NCI-H2081 (cell line): ENCODE measurements at places on chromosomes 4 and X.

DNA sequence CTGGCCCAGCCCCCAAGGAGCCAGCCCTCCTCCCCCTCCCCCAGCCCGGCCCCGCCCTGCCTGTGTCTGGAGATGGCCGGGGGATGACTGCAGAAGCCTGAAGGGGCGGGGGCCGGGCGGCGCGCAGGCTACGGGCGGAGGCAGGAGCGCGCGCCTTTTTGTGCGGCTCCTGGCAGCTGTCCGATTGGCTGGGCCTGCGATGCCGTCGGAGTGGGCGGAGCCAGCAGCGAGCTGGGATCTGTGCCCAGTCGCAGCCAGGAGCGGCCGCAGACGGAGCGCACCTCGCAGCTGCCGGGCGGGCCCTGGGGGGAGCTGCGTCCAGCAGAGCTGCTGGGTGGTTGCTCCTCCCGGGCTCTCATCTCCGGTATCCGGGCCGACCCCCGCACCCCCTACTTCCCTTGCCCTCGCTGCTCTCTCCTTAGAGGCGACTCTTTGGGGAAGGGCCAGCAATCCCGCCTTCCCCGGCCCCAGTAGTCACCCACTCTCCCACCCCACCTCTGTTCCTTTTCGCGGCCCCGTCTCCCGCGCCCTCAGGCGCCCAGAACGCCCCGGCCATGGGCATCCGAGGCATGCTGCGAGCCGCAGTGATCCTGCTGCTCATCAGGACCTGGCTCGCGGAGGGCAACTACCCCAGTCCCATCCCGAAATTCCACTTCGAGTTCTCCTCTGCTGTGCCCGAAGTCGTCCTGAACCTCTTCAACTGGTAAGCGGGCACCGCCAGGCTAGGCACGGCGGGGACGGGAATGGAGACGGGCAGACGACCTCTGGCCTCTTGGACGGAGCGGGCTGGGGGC lies at the start of gene GABRQ:
GABRQ (plus strand) TSS at position 247 of the 794 bp plus-strand sequence; CDS start at position 555, 308 bp downstream.
- DNase-seq, result no peak

DNA sequence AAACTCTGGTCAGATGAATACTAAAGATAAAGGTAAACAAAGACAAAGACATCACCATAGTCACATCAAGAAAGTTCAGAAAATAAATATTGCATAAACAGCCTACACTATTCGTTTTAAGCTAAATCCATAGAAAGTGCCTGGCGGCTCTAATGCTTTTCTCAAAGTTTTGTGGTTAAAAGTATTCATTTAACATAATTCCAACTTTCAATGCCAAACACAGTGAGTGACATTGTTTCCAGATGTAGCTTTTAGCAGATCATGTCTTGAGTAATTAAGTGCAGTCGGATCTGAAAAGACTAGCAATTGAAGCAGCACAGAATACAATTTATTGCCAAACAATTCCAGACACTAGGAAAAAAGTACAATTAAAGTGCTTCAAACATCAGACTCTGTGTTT lies 287.1 kb upstream of the ADGRL3 start:
- DNase-seq, result no peak

DNA sequence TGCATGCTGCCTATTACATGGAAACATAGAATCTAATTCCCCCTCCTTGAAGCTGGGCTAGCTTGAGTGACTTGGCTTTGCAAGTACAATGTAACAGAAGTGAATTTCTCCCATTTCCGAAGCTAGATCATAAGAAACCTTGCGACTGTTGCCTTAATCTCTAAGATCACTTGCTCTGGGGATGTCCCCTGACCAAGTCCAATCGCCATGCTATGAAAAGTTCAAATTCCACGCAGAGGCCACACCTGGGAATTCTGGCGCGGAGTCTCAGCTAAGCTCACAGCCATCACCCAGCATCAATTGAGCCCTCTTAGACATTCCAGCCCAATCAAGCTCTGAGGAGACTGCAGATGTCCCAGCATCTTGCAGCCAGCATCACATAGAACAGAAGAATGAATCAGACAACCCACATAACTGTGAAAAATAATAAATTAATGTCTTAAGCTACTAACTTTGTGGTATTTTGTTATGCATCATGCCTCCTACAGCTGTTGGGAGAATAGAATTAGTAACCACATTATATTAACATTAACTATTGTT lies 27.0 kb downstream of the GPM6A start:
- DNase-seq, result no peak

DNA sequence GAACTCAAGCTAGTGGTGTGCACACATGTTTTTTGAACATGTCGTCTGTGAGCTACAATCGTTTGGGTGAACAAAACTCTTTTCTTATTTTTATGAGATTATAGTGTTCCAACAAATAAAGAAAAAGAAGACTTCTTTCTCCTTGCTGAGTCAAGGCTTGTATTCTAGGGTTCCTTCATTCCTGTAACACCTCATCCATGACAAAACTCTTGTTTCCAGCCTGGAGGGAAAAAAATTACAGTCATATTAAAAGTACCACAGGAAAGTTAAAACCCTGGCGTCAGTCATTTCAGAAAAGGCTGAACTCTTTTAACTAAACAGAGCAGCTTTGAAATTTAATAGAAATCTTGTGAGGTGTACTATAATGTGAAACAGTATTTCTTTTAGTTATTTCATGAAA lies 79.2 kb upstream of the BOD1L1 start:
- DNase-seq, result no peak

- DNase-seq, result peak; percentile 64
Measured at GRCh38 chr4:40909363-40909876, 159.7 kb downstream of the NSUN7 start.

GRCh38 chrX:121010218-121010617 lies 24.7 kb upstream of the CT47A1 start:
- DNase-seq, result no peak

DNA sequence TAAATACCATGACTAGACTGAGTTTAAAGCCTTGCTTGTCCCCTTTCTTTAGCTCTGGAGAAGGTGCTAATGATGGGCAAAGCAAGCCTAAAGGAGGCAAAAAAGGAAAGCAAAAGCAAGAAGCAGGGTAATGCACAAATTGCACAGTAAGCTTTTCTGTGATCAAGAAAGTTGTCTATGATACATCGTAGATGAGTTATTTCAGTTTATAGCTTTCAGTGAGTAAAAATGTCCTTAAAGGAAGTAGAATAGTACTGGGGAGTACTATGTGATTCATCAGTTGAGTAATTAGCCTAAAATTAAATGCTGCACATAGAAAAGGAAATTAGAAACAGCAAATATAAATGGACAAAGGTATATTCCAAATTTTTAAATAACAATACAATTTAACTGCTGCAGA lies 50.2 kb upstream of the PDE5A start:
- DNase-seq, result no peak

- DNase-seq, result no peak
Measured at GRCh38 chrX:107559506-107559905, 68.8 kb upstream of the PRPS1 start.

DNA sequence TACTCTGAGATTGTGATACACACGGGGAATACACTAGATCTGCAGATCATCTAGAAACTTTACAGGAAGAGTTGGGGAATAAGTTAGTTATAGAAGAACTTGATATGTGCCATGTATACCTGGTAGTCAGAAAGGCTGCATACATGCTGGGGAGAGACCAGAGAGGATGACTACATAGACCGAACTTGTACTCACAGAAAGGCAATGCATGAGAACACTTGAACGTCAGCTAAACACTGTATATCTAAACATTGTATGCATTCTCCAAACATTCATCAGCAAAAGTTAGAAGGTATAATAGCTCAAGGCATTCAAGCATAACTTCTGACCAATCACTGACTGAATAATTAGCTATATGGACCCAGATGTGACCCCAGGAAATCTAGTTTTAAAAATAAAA lies 78.0 kb upstream of the PDHA2 start:
- DNase-seq, result no peak
